Naive thymus-derived CD4-positive, alpha-beta T cell (primary cell): ENCODE measurements at places on chromosomes 5 and 9.

GRCh38 chr5:140311011-140311467 is 8.1 kb upstream of the PFDN1 start:
- no peak for DNase-seq

GRCh38 chr9:37146410-37146809 is 26.0 kb downstream of the ZCCHC7 start:
- DNase-seq: peak; percentile 41

DNA sequence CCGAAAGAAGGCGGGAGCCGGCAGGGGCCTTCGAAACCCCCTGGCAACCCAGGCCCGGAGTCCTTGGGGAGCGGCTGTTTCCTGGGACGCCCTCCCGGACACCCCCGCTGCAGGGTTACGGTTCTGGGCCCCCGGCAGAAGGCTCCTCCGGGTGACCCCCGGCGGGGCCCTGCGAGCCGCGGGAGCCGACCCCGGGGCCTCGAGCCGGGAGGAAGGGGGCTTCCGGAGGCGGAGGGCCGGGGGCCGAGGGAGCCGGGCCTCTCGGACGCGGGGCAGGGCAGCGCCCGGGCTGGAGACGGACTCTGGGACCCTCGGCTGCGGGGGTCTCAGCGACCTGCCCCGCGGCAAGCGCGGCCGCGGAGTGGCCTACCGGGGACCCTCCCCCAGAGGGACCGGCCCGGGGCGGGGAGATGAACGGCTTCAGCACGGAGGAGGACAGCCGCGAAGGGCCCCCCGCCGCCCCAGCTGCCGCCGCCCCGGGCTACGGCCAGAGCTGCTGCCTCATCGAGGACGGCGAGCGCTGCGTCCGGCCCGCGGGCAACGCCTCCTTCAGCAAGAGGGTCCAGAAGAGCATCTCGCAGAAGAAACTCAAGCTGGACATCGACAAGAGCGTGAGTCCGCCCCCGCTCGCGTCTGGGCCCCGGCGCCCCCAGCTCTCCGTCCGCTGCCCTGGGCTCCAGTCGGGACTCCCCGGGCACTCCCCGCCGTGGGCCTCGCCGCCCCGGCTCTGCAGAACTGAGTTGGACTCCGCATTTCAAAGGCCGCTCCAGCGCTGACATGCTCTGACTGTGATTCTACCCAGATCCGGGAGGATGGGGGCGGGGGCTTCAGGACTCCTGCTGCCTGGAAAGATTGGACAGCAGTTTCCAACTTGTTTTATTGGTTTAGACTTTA is 645 bp downstream of the SAP30L start:
- DNase-seq: peak; percentile 34

- no peak for DNase-seq
Observed at GRCh38 chr5:130333089-130333488, 428.8 kb downstream of the CHSY3 start.

GRCh38 chr9:114240216-114240615 is 82.7 kb upstream of the ORM1 start:
- no peak for DNase-seq

- no peak for DNase-seq
Observed at GRCh38 chr9:616694-617093, 224.8 kb upstream of the DMRT1 start.

GRCh38 chr5:80711938-80712337 is 57.2 kb upstream of the DHFR start:
- DNase-seq: no peak

DNA sequence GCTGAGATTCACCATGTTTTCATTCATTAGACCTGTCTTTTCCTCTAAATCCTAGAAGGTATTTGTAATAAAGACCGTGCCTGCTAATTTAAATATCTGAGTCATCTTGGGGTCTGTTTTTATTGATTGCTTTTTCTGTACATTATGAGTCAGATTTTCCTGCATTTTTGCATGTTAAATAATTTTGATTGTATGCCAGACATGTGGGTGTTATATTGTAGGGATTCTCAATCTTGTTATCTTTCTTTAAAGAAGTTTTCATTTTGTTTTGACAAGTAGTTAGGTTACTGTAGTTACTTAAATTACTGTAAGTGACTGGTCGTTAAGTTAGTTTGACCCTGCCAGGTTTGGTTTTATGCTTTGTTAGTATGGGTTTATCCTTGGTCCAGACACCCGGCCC is 35.1 kb downstream of the EXOSC2 start:
- no peak for DNase-seq

DNA sequence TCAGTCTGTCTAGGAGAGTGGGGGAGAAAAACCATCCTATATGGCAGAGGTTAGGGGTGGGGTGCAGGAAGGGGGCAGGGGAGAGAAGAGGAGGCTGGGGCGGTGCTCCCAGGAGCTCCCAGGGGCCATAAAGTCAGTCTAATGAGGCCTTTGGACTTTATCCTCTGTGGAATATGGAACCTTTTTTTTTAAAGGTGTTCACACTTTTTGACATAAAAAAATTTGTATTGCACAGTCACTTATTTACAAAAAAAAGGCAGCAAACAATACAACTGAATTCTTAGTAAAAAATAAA is 51.9 kb upstream of the SYNPO start:
- DNase-seq: no peak

DNA sequence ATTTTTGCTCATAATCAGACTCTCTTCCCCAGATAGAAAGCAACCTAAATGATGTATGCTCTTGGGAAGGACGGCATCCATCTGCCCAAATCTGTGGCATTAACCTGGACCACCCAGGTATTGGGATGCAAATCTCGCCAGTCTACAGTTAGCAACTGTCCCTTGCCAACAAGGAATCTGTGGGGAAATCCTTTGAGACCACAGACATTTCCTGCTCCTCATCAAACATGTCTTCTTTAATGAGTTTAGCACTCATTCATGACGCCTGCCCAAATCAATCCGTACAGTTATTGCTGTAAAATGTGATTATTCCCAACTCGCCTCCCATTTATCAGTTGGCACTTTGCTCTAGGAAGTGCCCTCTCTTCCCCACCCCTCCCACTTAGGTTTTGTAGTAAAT is 7.8 kb downstream of the ROR2 start:
- no peak for DNase-seq

- no peak for DNase-seq
Observed at GRCh38 chr5:146553446-146553845, 37.5 kb upstream of the GPR151 start.
